Caco-2 (cell line): ENCODE measurements at places on chromosomes 13 and 19. TPM values are rescaled to one million over a fixed set of nuclear protein-coding genes. Genes with fewer than 3 reads are reported as not detected.

DOCK6 gene
- 84.1 and 94.3 TPM in 2 replicates for total RNA-seq

PLPPR3 gene
- total RNA-seq, result 5.1 and 7.1 TPM in 2 replicates

TMEM59L gene
- 0.25 TPM in 1 of 2 replicates, not detected in the other for total RNA-seq

IL4I1 gene
- total RNA-seq, result 0.61 and 1.1 TPM in 2 replicates

OR7C1 gene
- not detected in 2 replicates for total RNA-seq

ZNF99 gene
- not detected in 2 replicates for total RNA-seq

FPR2 gene
- not detected in 2 replicates for total RNA-seq

CBARP gene
- total RNA-seq, result 7.3 and 9.7 TPM in 2 replicates

XAB2 gene
- total RNA-seq, result 44.7 and 47.9 TPM in 2 replicates

EBPL gene
- total RNA-seq, result 105 and 114 TPM in 2 replicates

ZNF534 gene
- total RNA-seq, result not detected in 2 replicates

ACTMAP gene
- 28.0 and 29.2 TPM in 2 replicates for total RNA-seq

NAA16 gene
- total RNA-seq, result 32.4 and 37.3 TPM in 2 replicates

PLEKHF1 gene
- total RNA-seq, result 3.6 and 5.0 TPM in 2 replicates

DCT gene
- not detected in 2 replicates for total RNA-seq

SYCN gene
- total RNA-seq, result not detected in 2 replicates

BIVM gene
- total RNA-seq, result 14.9 and 19.1 TPM in 2 replicates

DENND1C gene
- total RNA-seq, result 3.5 and 4.4 TPM in 2 replicates

ZNF135 gene
- total RNA-seq, result not detected in 2 replicates

CDX2 gene
- total RNA-seq, result 104 and 109 TPM in 2 replicates

NTF4 gene
- 9.1 and 10.2 TPM in 2 replicates for total RNA-seq

FGF21 gene
- total RNA-seq, result 1.9 and 3.0 TPM in 2 replicates

SPC24 gene
- total RNA-seq, result 35.7 and 44.8 TPM in 2 replicates

ZNF229 gene
- total RNA-seq, result not detected in 2 replicates

F10 gene
- 26.3 and 34.3 TPM in 2 replicates for total RNA-seq

PCDH20 gene
- total RNA-seq, result not detected in 2 replicates

ZNF613 gene
- total RNA-seq, result 1.3 and 2.2 TPM in 2 replicates

RYR1 gene
- total RNA-seq, result 5.6 and 5.9 TPM in 2 replicates

DLL3 gene
- 1.7 and 2.7 TPM in 2 replicates for total RNA-seq

THSD8 gene
- total RNA-seq, result 23.9 and 25.9 TPM in 2 replicates

AKAP8L gene
- total RNA-seq, result 112 and 127 TPM in 2 replicates

HCST gene
- total RNA-seq, result not detected in 2 replicates

SHISA2 gene
- total RNA-seq, result not detected in 2 replicates

LILRA1 gene
- total RNA-seq, result not detected in 2 replicates

ZNF66 gene
- 10.1 and 10.9 TPM in 2 replicates for total RNA-seq

DHDH gene
- 2.6 and 3.3 TPM in 2 replicates for total RNA-seq

ADAT3 gene
- total RNA-seq, result 12.6 and 14.0 TPM in 2 replicates

SULT2A1 gene
- total RNA-seq, result 4.5 TPM in 2 replicates

SLC25A41 gene
- 0.23 TPM in 1 of 2 replicates, not detected in the other for total RNA-seq

FUT3 gene
- total RNA-seq, result 0.26 and 0.34 TPM in 2 replicates

ZNF560 gene
- total RNA-seq, result not detected in 2 replicates

ZNF792 gene
- total RNA-seq, result 4.5 and 5.6 TPM in 2 replicates

LRRC8E gene
- total RNA-seq, result 6.5 and 6.7 TPM in 2 replicates
